A375 (cell line): ENCODE measurements at places on chromosomes 7 and 10. TPM values are rescaled to one million over a fixed set of nuclear protein-coding genes. Genes with fewer than 3 reads are reported as not detected.

The OR2A42 gene
- total RNA-seq = not detected in 2 replicates

The LOXL4 gene
- 393 and 394 TPM in 2 replicates for total RNA-seq

The ANKRD1 gene
- 34.6 and 35.3 TPM in 2 replicates for total RNA-seq

The PILRA gene
- total RNA-seq = 0.24 and 0.45 TPM in 2 replicates

The RARRES2 gene
- total RNA-seq = not detected in 2 replicates

The NOS3 gene
- not detected in 2 replicates for total RNA-seq

The IL6 gene
- 4.3 and 4.7 TPM in 2 replicates for total RNA-seq

The OPN1SW gene
- not detected in 2 replicates for total RNA-seq

The CTNNA3 gene
- total RNA-seq = not detected in 2 replicates

The AMPH gene
- total RNA-seq = 0.42 and 1.1 TPM in 2 replicates

The STOX1 gene
- total RNA-seq = 0.15 and 0.21 TPM in 2 replicates

The TAS2R3 gene
- 0.11 and 0.16 TPM in 2 replicates for total RNA-seq

The PLXDC2 gene
- 4.6 TPM in 2 replicates for total RNA-seq

The NUDT1 gene
- total RNA-seq = 63.0 and 80.4 TPM in 2 replicates

The KLF14 gene
- total RNA-seq = 0.45 and 0.74 TPM in 2 replicates

The FAM131B gene
- total RNA-seq = 1.4 and 2.4 TPM in 2 replicates

The MALRD1 gene
- 0.11 and 0.56 TPM in 2 replicates for total RNA-seq

The GPC2 gene
- 0.72 and 1.2 TPM in 2 replicates for total RNA-seq

The GSTO1 gene
- 117 and 139 TPM in 2 replicates for total RNA-seq

The IFIT3 gene
- 4.3 and 6.6 TPM in 2 replicates for total RNA-seq

The CALHM1 gene
- not detected in 2 replicates for total RNA-seq

The GHRHR gene
- total RNA-seq = not detected in 2 replicates

The TLX1 gene
- total RNA-seq = not detected in 2 replicates

The GPR15LG gene
- total RNA-seq = not detected in 2 replicates

The SNX8 gene
- 19.4 and 25.5 TPM in 2 replicates for total RNA-seq

The CRTAC1 gene
- not detected in 2 replicates for total RNA-seq

The ASIC3 gene
- 0.74 and 3.7 TPM in 2 replicates for total RNA-seq

The ARF5 gene
- total RNA-seq = 161 and 188 TPM in 2 replicates

The EPO gene
- total RNA-seq = not detected in 2 replicates

The C7orf33 gene
- not detected in 2 replicates for total RNA-seq

The CHRM2 gene
- total RNA-seq = 0.03 TPM in 1 of 2 replicates, not detected in the other

The NUTM2E gene
- not detected in 2 replicates for total RNA-seq

The GIMAP6 gene
- 0.04 and 0.05 TPM in 2 replicates for total RNA-seq

The PON1 gene
- total RNA-seq = not detected in 2 replicates

The ELAPOR2 gene
- total RNA-seq = 17.3 and 25.4 TPM in 2 replicates

The CPXM2 gene
- not detected in 2 replicates for total RNA-seq

The AVPI1 gene
- total RNA-seq = 98.2 and 109 TPM in 2 replicates

The LRRC61 gene
- total RNA-seq = not detected in 2 replicates

The CREB5 gene
- 3.0 and 4.7 TPM in 2 replicates for total RNA-seq

The IKZF1 gene
- not detected in 2 replicates for total RNA-seq

The LRGUK gene
- total RNA-seq = 0.24 and 0.57 TPM in 2 replicates

The SRRT gene
- total RNA-seq = 127 and 132 TPM in 2 replicates

The PPP1R3C gene
- total RNA-seq = not detected in 2 replicates

The WIPF3 gene
- 0.08 TPM in 1 of 2 replicates, not detected in the other for total RNA-seq

The AKR1C2 gene
- total RNA-seq = 10.1 and 17.8 TPM in 2 replicates

The SLC26A5 gene
- total RNA-seq = not detected in 2 replicates

The RSU1 gene
- total RNA-seq = 14.3 and 15.8 TPM in 2 replicates

The UCMA gene
- total RNA-seq = not detected in 2 replicates

The LRRD1 gene
- 0.15 and 0.48 TPM in 2 replicates for total RNA-seq
